ENCODE measurements at places on chromosomes 2 and 18. TPM values are rescaled to one million over a fixed set of nuclear protein-coding genes. Genes with fewer than 3 reads are reported as not detected.

- DNase-seq = no peak
Observed at GRCh38 chr2:128654408-128654807, 335.7 kb upstream of the HS6ST1 start.

GRCh38 chr2:237406371-237406895 lies 7.5 kb downstream of the COL6A3 start:
- no peak for DNase-seq

The TRPM8 gene
- polyA plus RNA-seq = not detected

The THAP4 gene
- 55.1 TPM for polyA plus RNA-seq

The FAM110C gene
- not detected for polyA plus RNA-seq

- no peak for DNase-seq
Observed at GRCh38 chr2:67922080-67922785, 140.6 kb downstream of the C1D start.

- peak; percentile 65 for DNase-seq
Observed at GRCh38 chr2:238127165-238128060, 11.1 kb upstream of the KLHL30 start.

The MC2R gene
- polyA plus RNA-seq = not detected

The TUBB8B gene
- polyA plus RNA-seq = not detected

DNA sequence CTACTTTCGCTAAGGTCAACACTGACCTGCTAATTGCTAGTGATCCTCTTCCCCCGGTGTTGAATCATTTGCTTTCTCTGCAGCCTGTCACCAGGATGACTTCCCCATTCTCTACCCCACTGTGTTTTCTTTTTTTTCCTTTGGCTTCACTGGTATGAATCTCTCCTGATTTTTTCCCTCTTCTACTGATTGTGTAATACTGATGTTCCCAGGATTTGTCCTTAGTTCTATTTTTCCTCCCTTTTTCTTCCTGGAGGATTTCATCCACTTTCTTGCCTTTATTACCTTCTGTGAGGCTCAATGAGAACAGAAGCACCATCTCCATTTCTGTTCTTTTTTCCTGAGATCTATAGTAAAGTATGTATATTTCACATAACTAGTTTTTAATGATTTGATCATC lies 14.1 kb upstream of the MSH2 start:
- no peak for DNase-seq

GRCh38 chr2:128753321-128753720 lies 434.7 kb upstream of the HS6ST1 start:
- no peak for DNase-seq

DNA sequence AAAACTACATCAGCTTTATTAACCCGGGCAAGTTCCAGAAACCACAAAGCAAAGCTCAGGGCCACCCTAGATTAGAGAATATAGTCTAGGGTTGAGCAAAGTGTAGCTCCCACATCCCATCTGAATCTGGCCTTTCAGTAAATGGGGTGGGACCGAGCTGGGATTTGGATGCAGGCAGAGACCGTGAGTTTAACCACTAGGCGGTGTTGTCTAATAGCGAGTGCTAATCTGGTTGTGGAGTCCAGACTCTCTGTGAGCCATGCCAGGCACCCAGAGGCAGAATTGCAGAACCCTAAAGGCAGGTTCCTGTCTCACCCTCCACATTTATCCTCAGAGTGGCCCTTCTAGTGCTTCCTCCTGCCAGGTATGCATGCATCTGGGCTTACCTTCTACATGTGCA lies 435.9 kb downstream of the TSN start:
- DNase-seq = no peak

The XDH gene
- 0.80 TPM for polyA plus RNA-seq

The POTEF gene
- not detected for polyA plus RNA-seq

The DYNAP gene
- not detected for polyA plus RNA-seq

- no peak for DNase-seq
Observed at GRCh38 chr2:209908511-209908910, 93.9 kb upstream of the RPE start.

DNA sequence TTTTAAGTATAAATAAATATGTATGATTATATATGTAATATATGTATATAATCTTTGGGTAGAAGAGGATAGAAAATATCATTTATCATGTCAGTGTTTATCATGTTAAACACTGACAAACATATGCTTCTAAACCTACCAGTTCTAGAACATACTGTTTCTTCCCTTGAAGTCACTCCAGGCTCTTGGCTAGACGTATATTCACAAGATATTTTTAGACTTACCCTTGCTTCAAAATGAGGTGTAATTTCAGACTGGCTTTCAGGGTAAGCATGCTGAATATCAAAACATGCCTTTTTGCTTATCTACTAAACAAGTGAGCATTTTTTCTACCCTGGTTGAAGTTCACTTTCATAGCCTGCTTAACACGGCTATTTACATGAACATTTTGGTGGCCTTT lies 642.4 kb upstream of the PKDCC start:
- DNase-seq = no peak

- DNase-seq = peak; percentile 84
Observed at GRCh38 chr2:67130531-67131256, 266.4 kb upstream of the ETAA1 start.

DNA sequence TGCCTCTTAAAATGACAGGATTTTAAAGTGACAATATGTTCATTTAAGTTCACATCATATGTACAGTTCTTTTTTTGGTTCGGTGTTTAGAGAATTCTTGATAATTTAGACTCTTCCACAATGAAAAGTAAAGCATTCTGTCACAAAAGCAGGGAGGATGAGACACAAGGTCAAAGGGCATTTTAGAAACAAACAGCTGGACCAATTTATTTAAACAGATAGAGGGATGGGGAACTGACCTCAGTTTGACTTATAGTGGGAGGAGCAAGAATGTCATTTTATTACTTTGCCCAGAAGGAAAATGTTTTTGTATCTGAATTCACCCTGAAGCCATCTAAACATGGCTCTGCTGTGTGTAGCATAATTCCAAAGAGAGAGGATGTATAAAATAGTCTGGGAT lies 128.5 kb downstream of the MEIS1 start:
- DNase-seq = no peak

DNA sequence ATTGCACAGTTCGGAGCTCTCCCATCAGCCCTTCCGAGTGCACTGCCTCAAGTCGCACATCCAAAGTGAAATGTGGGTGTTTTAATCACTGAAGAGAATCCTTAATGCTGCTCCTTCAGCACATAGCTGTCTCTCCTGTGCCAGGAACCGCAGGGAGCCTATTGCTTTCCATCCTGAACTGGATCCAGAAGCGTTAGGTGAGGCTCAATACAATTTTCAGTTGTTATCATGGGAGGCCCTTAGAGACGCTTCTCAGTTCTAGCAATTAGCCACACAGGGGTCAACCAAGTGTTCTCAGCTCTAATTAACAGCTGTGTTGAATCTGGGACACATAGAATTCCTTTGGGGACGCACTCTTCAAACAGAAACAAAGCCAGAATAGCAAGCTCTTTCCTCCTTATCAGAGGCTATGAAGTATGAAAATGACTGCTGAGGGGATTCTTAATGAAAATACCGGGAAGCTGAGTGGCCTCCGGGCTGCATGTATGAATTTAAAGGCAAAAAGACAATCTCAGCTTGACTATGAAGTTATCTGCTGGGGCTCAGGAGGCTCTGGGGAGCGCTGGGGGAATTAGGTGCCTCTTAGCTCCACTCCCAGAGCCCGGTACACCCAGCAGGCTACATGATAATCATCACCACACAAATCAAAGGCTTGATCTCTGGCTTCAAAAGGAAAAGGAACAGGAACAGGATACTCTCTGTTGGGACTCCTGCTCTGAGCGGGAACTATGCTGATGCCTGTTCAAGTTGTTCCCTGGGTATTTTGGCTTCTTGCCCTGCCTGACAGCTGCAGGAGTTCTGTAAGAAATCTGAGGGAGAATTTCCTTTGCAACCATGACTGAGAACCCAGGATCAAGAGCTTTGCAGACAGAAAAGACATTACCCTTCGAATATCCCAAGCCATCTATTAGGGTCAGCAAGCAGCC lies 55.4 kb upstream of the NCOA1 start:
- peak; percentile 65 for DNase-seq

The DUSP28 gene
- 3.3 TPM for polyA plus RNA-seq

GRCh38 chr18:30150586-30151250 lies 891.8 kb downstream of the DSC3 start:
- no peak for DNase-seq

- DNase-seq = no peak
Observed at GRCh38 chr18:41585512-41585911, 369.5 kb upstream of the PIK3C3 start.

The LAMA1 gene
- polyA plus RNA-seq = 15.5 TPM

DNA sequence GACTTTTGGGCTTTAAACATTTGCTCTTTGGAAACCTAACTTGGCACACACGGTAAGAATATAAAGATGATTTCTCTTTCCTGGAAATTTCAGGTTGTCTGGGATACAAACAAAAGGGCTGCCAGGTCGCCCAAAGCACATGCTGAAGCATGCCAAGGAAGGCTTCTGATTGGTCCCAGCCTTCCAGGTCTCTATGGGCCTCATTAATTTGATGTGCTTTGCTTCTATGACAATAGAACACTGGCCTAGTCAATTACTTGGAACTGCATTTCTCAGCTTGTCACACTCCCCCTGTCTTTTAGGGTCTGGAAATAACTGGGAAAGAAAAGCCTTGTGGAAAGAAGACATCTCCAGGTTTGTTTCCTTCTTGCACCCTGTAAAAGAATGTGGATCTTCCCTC lies 228.9 kb downstream of the ADCYAP1 start:
- no peak for DNase-seq

The ANKRD30B gene
- polyA plus RNA-seq = not detected

DNA sequence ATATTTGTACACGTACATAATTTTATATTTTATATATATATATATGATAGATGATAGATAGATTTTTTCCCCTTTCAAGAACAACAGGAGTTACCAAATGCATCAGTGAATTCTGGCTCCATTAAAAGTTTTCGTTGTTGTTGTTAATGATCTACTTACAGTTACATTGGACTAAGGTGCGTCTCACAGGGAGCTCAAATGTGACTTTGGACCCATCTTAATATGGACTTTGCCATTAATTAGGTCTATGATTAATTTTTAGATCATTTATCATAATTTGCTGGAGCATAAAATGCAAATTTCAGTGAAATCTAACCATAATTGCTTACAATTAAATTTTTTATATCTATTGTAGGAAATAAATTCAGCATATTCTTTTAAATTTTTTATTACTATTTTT lies 261.6 kb downstream of the NRXN1 start:
- no peak for DNase-seq

DNA sequence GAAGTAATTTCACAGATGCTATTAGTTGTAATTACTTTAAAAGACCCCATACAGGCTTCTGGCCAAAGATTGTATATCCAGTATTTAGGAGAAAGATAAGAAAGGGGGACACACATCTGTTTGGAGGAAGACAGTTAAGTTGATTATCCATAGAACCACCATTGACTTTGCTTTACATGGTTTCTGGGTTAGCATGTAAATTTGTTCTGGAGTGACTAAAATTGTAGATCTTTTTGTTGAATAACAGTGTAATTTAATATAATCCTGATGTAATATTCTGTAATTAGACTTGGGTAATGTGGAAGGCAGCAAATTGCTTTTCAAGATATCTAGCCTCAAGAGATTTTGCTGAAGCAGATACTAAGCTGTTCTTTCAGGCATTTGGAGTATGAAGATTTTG lies 17.2 kb downstream of the COMMD1 start:
- DNase-seq = no peak

The MROH2A gene
- not detected for polyA plus RNA-seq

DNA sequence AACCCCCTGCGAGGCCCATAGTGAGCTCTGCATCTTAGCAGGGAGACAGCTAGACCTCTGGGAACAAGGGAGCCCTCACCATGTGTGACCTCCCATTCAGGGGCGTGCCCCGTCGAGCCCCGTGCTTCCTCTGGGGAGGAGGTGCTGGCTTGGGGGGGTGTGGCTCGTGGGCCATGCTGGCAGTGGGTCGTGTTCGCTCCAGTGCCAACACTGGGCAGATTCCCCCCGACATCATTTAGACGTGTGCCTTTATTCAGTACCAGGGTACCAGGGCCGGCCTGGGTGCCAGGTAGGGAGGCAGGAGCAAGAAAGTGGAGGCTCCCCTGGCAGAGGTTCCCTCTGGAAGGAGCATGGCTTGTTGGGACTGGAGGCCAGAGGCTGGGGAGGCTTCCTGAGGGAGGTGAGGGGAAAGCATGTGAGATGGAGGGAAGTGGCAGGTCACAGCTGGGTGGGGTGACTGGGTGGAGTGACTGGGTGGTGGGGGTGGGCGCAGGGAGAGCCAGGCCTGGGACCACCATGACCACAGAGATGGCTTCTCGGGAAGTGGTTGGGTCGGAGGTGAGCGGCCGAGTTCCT lies 15.2 kb downstream of the GPC1 start:
- DNase-seq = no peak

GRCh38 chr2:150136893-150137292 lies 350.6 kb downstream of the RND3 start:
- DNase-seq = no peak

The NT5DC4 gene
- polyA plus RNA-seq = not detected

DNA sequence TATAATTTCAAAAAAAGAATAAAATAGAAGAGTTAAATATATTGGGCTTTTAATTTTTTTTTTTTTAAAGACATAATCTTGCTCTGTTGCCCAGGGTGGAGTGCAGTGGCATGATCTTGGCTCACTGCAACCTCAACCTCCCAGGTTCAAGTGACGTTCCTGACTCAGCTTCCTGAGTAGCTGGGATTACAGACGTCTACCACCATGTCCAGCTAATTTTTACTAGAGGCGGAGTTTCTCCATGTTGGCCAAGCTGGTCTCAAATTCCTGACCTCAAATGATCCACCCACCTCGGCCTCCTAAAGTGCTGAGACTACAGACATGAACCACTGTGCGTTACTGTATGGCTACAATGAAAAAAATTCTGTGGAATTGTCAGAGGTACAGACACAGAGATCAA lies 98.1 kb upstream of the RGPD4 start:
- DNase-seq = no peak

GRCh38 chr18:2655954-2656236 lies 369 bp downstream of the SMCHD1 start:
- no peak for DNase-seq

- no peak for DNase-seq
Observed at GRCh38 chr2:141741652-141742051, 389.2 kb downstream of the LRP1B start.

GRCh38 chr2:197498235-197498936 lies 1.3 kb downstream of the HSPD1 start:
- DNase-seq = peak; percentile 20

GRCh38 chr2:48250943-48251342 lies 279.0 kb upstream of the STON1 start:
- DNase-seq = peak; percentile 19

DNA sequence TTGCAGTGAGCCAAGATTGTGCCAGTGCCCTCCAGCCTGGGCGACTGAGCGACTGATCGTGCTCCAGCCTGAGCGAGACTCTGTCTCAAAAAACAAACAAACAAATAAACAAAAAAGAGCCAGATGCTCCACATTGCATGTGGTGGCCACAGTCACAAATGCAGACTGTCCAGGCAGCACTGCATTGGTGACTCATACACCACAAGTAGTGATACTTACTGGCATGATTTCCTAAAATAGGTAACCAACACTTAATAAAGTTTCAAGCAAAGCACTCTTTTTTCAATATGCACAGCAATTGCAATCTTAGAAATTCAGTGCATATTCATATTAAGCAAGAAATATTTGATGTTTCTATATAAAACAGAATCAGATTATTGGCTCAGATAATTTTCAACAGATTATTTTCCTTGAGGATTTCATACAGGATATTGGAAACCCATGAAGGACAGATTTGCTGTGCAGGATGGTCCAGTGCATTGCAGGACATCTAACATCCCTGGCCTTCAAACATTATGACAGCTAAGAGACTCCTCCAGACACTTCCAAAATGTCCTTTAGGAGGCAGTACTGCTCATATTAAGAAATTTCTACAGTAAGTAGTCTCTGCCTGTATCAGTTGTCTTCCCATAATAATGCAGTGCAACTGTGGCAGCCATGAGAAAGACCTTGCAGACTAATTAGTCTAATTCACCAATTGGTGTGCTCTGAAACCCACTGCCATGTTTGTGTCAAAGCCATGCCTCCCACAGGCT lies 10.5 kb upstream of the SLC1A4 start:
- peak; percentile 64 for DNase-seq

The TWIST2 gene
- polyA plus RNA-seq = 33.6 TPM

All from IMR-90 (cell line).